Stimulated activated CD8-positive, alpha-beta memory T cell treated with anti-CD3 and anti-CD28 coated beads, Interleukin-15, amount 100 ng/mL, for 24 hours (primary cell): ENCODE measurements at places on chromosomes 3 and 15.

DNA sequence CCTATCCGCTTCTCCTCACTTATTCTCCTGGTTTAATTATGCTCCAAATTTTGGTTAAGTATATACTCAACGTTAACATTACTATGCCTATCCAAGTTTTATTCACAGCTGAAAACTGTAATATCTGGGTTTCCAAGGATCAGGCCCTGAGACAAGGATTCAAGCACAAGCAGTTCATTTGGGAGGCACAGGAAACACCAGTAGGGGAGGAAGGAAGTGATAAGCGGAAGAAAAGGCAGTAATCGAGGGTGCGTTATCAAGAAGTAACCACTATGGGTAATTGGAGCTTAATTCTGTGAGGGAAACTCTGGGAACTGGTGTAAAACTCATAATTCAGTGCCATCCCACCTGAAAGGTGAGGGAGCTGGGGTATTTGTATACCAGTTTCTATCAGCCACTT, 120.3 kb downstream of the KCNAB1 start:
- DNase-seq: no peak

- no peak for DNase-seq
Observed at GRCh38 chr3:54846119-54846518, 81.7 kb downstream of the LRTM1 start.

DNA sequence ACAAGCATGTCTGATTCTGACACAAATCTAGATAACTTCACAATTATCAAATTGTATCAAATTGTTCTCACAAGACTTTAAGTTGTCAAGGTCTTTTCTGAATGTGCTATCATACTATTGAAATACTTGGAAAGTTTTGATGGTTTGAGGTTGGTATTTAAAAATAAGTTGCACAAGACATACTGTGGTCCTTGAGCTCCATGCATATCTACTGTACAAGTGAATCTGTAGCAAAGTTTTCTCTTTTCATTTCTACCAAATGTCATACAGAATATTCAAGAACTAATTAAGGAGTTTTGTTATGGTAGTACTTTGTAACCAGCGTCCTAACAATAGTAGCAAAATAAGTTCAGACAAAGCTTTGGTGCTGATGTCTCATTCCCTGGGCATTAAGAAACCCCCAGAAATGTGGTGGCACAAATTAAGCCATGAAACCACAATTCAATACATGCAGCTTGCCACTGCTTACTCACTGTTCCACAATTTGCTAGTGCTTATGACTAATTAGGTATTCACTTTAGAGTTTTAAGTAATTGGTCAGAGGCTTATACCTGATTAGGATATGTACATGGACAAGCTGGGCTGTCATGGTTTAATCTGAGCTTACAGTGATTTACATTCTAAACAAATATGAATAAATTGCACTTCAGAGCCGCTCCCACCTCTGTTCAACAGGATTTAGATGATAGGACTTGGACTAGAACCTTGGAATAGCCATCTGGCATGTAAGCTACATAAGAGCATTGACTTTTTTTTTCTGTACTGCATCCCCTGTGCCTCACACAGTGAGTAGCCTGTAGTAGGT, 8.8 kb downstream of the TBC1D23 start:
- no peak for DNase-seq

DNA sequence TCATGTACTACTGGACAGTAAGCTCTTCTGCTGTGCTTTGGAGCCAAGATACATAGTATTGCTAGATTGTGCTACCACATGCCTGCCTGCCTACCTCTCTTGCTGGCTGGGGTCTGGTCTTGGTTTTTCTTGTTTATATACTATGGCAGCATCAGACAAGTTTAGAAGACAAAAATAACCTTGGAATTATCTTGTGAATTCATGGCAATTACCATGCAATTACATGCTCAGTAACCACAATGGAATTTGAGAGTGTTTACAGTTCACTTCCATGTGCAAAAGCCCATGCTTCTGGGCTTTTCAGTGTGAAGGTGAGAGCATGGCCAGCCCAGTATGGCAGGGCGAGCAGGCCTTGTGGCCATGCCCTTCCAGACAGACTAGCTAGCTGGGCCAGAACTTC, 48.0 kb upstream of the C15orf61 start:
- DNase-seq: no peak

GRCh38 chr3:124600765-124601164, 129.5 kb upstream of the UMPS start:
- DNase-seq: no peak

DNA sequence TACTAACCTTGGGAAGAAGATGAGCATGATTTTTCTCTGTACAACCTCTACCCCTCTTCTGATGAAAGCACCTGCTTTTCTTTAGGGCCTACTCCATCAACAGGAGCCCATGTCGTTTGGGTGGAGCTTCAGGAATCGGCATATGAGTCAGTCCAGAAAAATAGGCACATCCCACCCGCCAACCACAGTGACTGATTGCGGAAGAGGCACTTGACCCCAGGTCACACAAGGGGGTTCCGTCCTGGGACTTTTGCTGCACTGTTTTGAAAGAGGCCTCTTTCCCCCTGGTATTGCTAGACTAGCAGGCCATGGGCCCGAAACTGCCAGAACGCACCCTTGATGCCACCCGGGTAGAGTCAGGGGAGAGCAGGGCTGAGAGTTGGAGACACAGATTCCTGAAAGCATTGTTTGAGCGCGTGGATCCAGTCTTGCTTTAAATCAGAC, 19.3 kb upstream of the NRROS start:
- DNase-seq: no peak

DNA sequence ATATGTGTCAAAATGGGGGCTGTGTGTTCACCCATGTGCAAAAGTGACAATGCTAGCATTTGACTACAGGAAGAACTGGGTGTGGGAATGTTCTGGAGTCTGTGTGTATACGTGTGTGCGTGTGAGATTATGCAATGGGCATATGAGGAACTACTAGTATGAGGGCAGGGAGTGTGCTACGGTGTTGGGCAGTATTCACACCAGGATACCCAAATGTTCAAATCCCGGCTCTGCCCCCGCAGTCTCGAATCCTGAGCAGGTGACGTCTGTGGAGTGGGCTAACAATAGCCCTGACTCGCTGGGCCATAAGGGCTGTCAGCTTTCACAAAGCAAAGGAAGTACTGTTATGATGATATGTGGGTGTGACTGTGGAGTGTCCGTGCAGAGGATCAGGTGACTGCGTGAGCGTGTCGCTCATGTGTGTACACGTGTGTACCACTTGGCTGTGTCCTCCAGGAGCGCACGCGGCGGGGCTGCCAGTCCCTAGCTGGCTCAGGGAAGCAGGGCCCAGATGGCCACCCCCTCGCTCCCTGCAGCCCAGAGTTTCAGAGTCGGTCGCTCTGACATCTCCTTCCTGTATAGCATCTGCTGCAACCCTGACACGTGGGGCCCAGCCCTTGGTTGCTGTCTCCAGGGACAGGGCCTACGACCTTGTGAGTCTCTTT, 27.2 kb downstream of the IQSEC1 start:
- DNase-seq: no peak

- no peak for DNase-seq
Observed at GRCh38 chr15:95454403-95455262, 875.9 kb upstream of the NR2F2 start.

DNA sequence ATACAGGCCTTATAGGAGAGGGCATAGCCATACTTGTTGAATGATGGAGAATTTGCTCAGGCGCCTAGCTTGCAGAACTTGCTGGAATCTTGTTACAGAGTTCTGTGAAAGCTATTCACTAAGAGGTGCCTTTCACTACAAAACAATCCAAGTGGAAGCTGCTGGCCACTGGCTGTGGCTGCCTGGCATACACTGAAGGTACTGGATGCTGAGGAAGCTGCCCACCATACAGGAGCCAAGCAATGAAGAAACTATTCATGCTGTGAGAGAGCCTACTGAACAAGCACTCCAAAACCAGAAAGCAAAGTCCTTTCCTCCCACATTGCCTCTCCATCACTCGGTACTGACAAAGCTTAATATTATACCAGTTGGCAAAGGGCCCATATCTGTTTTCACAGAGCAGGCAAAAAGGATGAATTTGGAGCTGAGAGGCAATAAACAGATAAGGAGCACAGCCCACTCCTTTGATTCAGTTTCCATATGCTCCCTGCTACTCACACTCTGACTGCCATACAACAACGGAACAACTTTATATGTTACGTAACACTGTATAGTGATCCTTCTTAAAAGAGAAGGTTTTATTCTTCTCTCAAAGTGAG, 192.6 kb upstream of the ALCAM start:
- DNase-seq: no peak

- no peak for DNase-seq
Observed at GRCh38 chr15:85406916-85407315, 26.5 kb downstream of the AKAP13 start.
